ENCODE measurements at places on chromosomes 3 and 15. TPM values are rescaled to one million over a fixed set of nuclear protein-coding genes. Genes with fewer than 3 reads are reported as not detected.

KBTBD13 gene
- total RNA-seq: 3.9 TPM

FBXW12 gene
- not detected for total RNA-seq

FOXB1 gene
- total RNA-seq: not detected

CHRD gene
- total RNA-seq: 7.4 TPM

CPNE9 gene
- not detected for total RNA-seq

ADAMTS17 gene
- 1.9 TPM for total RNA-seq

NANOGP8 gene
- total RNA-seq: not detected

TRH gene
- total RNA-seq: not detected

MYO5C gene
- 2.3 TPM for total RNA-seq

LMCD1 gene
- 62.8 TPM for total RNA-seq

SUCNR1 gene
- total RNA-seq: 0.07 TPM

PPARG gene
- 23.0 TPM for total RNA-seq

GRM2 gene
- 0.59 TPM for total RNA-seq

BAHD1 gene
- total RNA-seq: 19.8 TPM

SERP1 gene
- total RNA-seq: 45.7 TPM

SUSD5 gene
- 1.7 TPM for total RNA-seq

CDCP1 gene
- 5.8 TPM for total RNA-seq

CIB2 gene
- total RNA-seq: 8.3 TPM

RPUSD3 gene
- total RNA-seq: 31.1 TPM

PDZRN3 gene
- total RNA-seq: 48.9 TPM

OGG1 gene
- total RNA-seq: 14.8 TPM

KNL1 gene
- total RNA-seq: 0.91 TPM

CHRM5 gene
- total RNA-seq: not detected

ITGA11 gene
- 12.1 TPM for total RNA-seq

SAXO2 gene
- total RNA-seq: 2.7 TPM

CLDN18 gene
- not detected for total RNA-seq

Measured in heart left ventricle (tissue), 16 donors.